Sigmoid colon (tissue), 7 donors: ENCODE measurements at places on chromosomes 7 and 10. TPM values are rescaled to one million over a fixed set of nuclear protein-coding genes. Genes with fewer than 3 reads are reported as not detected.

GRCh38 chr7:83085299-83085698, 77.4 kb downstream of the PCLO start:
- no peak overlapping the region for H3K4me3 ChIP-seq
- no peaks in the 10 kb centered on the region for H3K27me3 ChIP-seq
- no peak for DNase-seq
- H3K4me1 ChIP-seq = no peaks in the 10 kb centered on the region
- H3K36me3 ChIP-seq = no peaks in the 10 kb centered on the region
- H3K27ac ChIP-seq = no peak overlapping the region

- no peak overlapping the region for H3K27ac ChIP-seq
- H3K4me1 ChIP-seq = peaks cover 20% of the 10 kb centered on the region
- H3K36me3 ChIP-seq = no peaks in the 10 kb centered on the region
- no peak for DNase-seq
- no peak overlapping the region for H3K4me3 ChIP-seq
These were observed 350.0 kb downstream of the CRPPA start for GRCh38 chr7:16071246-16071857.

DNA sequence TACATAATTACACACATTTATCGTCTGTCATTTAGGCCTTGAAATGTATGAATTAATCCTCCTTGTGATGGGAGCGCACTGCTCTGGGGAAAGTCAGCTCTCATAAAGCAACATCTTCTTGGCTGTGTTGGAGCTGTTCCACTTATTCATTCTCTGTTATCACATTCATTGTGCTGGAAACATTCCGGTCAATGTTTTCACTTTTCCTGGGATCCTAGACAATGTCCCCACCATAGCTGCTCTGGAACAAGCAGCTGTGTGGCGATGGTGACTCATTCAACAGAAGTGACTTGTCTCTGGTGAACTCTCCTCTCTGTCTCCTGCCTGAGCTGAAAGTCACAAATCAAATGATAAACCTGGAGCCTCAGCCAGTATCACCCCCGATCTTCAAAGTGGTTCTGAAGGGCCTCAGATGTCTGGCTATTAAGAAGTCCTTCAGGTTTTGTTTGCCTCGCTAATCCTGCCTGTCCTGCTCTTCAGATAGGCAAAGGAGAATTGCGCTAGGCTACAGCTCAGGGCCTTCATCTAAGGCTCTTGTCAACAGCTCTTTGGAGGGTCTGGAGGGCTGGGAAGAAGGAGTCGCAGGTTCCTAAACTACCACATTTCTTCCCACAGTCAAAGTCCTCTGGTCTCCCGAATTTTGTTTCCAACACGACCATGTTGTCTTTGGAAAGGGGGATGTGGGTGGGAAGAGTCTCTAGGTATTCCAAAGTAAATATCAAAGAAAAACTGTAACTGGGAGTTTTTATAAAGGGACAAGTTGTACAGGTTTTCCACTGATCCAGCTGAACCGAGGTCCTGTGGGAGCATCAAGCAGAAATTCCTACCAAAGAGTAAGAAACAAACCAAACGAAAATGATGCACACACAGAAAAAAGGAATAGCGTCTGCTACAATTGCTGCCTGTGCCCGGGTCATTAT, 29.3 kb downstream of the KLF6 start:
- H3K27ac ChIP-seq = peak overlapping the region; percentile 44
- peaks cover 5% of the 10 kb centered on the region for H3K4me1 ChIP-seq
- H3K36me3 ChIP-seq = no peaks in the 10 kb centered on the region
- no peak for DNase-seq

- H3K4me1 ChIP-seq = peaks cover 4% of the 10 kb centered on the region
- H3K4me3 ChIP-seq = no peak overlapping the region
- no peaks in the 10 kb centered on the region for H3K36me3 ChIP-seq
- no peaks in the 10 kb centered on the region for H3K27me3 ChIP-seq
- no peak for DNase-seq
- no peak overlapping the region for H3K27ac ChIP-seq
These were observed 166.9 kb upstream of the RNF32 start for GRCh38 chr7:156473476-156474240.

GRCh38 chr7:54995610-54996363, 23.0 kb upstream of the EGFR start:
- no peaks in the 10 kb centered on the region for H3K36me3 ChIP-seq
- DNase-seq = no peak
- no peak overlapping the region for H3K27ac ChIP-seq

DNA sequence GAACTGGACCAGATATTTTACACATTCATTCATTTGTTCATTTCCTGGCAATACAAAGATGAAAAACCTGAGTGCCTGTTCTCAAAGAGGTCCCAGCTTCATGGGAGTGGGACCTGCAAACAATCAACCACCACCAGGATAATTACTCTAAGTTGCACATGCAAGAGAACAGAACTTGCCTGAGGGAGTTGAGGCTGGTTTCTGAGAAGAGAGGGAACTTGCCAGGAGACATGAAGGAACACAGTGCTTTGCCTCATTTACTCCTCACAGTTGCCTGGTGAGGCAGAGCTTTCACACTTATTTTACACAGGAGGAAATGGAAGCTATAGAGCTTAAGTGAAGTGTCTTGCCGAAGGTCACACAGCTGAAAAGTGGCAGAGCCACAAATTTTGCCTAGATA, 170.1 kb downstream of the SORCS3 start:
- H3K36me3 ChIP-seq = no peaks in the 10 kb centered on the region
- DNase-seq = no peak
- no peak overlapping the region for H3K4me3 ChIP-seq
- no peaks in the 10 kb centered on the region for H3K27me3 ChIP-seq
- no peak overlapping the region for H3K27ac ChIP-seq

The BUB3 gene
- 103 TPM for total RNA-seq
